ENCODE measurements at places on chromosomes 6 and 20.

- DNase-seq: no peak
Measured at GRCh38 chr6:117677553-117678141, 2.4 kb downstream of the NUS1 start.

GRCh38 chr6:31075528-31075927 lies 36.8 kb downstream of the C6orf15 start:
- no peak for DNase-seq

DNA sequence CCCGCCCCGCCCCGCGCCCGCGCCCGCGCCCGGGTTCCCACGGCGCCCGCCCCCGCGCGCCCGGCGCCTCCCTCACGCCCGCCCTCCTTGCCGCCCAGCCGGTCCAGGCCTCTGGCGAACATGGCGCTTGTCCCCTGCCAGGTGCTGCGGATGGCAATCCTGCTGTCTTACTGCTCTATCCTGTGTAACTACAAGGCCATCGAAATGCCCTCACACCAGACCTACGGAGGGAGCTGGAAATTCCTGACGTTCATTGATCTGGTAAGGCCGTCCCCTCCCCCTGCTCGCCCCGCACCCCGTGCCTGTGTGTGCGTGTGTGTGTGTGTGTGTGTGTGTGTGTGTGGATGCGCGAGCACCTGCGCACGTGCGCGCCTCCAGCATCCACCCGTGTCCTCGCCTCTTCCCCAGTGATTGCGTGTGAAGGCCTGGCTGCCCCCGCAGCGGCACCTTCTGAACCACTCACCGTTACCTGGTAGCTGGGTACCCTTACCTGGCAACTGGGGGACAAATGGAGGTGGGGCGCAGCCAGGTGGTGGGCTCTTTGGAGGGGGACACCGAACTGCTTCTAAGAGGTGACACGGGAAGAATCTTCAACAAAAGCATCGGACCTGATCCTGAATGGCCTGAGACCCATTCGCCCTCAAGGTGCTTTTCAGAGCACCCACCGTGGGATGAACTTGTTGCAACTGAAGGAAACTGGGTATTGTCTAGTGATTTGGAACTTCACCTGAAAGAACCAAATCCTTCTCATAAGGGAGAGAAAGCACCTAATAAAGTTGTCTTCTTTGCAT lies at the start of gene AIG1:
Gene AIG1, plus strand, starts transcription at position 84 of the 791 bp plus-strand sequence. Its CDS starts 37 bp downstream, at position 121.
- peak; percentile 68 for DNase-seq

GRCh38 chr20:46357030-46357514 lies 48.8 kb upstream of the CDH22 start:
- DNase-seq: no peak

GRCh38 chr20:10807013-10807412 lies 133.2 kb upstream of the JAG1 start:
- DNase-seq: no peak

- DNase-seq: no peak
Measured at GRCh38 chr6:170456886-170457698, 96.0 kb downstream of the PSMB1 start.

GRCh38 chr6:52389626-52390360 lies 27.8 kb downstream of the PAQR8 start:
- peak; percentile 91 for DNase-seq

DNA sequence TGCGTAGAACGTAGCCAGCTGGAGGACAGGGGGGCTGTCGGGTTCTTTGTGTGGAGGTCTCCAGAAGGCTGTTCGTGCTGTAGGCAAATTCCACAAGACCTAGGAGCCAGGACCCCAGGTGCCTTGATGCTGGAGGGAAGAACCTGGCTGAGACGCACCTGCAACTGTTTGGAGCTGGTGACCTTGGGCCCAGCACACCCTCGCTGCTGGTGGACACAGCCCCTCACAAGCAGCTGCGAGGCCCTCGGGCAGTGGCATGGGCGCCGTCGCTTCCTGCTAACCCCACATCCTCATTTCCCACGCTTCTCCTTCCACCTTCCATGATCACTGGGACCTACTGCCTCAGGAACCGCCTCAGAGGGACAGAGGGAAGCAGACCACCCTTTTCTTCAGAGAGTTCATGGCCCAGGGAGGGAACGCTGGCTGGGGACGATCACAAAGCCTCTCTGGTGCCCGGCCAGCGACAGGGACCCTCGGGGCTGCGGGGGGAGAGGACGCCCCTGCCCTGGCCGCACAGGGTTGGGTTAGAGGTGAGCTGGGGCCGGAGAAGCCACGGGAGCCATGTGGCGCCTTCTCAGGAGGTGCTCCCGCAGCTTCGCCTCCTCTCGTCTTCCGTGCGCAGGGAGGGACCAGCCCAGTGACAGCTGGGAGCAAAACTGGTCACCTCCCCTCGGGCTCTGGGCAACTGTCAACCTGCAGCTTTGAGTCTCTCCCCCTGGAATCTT lies 18.4 kb downstream of the DLL1 start:
- DNase-seq: no peak

GRCh38 chr6:94372229-94372628 lies 952.9 kb upstream of the EPHA7 start:
- no peak for DNase-seq

- DNase-seq: no peak
Measured at GRCh38 chr6:18183766-18184165, 28.5 kb downstream of the KDM1B start.

DNA sequence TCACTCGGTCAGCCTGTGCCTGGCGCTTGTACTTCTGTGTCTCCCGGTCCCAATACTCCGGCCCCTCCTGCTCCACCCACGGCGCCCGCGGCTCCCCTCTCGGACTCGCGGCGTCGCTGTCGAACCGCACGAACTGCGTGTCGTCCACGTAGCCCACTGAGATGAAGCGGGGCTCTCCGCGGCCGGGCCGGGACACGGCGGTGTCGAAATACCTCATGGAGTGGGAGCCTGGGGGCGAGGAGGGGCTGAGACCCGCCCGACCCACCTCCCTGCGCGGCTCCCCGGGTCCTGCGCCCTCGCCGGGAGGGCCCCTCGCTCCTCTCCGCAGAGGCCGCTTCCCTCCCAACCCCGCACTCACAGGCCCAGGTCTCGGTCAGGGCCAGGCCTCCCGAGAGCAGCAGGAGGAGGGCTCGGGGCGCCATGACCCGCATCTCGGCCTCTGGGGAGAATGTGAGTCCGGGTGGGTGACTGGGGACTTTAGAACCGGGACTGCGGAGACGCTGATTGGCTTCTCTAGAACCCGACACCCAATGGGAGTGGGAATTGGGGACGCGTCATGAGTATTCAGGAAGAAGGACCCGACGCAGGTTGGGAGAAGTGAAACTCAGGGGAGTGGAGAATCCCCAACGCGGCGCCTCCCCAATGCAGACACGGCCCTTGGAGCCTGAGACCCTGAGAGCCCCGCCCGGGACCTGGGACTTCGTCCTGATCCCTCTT lies at the start of gene HLA-C:
Gene HLA-C, minus strand, starts transcription at position 452 of the 717 bp plus-strand sequence. Its CDS starts 21 bp downstream, at position 431.
- DNase-seq: peak; percentile 95

DNA sequence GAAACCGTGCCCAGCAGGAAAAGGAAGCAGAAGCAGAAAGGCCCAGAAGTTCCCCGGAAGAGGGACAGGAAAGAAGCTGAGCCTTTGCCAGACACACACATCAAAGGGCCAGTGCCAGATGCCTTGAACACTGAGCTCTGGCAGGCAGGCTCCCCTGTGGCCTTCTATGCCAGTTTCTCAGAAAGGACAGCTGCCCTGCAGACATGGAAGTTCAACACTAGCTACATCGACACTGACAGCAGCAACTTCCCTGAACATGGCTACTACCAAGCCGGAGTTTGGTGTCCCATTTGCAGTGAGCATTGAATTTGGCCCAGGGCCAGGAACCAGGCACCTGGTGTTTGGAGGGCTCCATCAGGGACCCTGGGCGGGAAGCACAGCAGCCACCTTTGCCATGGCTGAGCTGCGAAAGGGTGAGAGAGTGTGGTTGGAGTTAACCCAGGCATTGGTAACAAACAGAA lies 8.0 kb upstream of the RAET1E start:
- DNase-seq: no peak
